ENCODE measurements at places on chromosomes 1 and 21. TPM values are rescaled to one million over a fixed set of nuclear protein-coding genes. Genes with fewer than 3 reads are reported as not detected.

The C1orf35 gene
- total RNA-seq = 23.9 TPM

The IL10RB gene
- total RNA-seq = 21.9 TPM

The HS2ST1 gene
- 28.7 TPM for total RNA-seq

The CLDN17 gene
- not detected for total RNA-seq

The DNAJC11 gene
- 65.9 TPM for total RNA-seq

- no peak for DNase-seq
These were observed 41.3 kb downstream of the FHAD1 start for GRCh38 chr1:15288173-15288926.

DNA sequence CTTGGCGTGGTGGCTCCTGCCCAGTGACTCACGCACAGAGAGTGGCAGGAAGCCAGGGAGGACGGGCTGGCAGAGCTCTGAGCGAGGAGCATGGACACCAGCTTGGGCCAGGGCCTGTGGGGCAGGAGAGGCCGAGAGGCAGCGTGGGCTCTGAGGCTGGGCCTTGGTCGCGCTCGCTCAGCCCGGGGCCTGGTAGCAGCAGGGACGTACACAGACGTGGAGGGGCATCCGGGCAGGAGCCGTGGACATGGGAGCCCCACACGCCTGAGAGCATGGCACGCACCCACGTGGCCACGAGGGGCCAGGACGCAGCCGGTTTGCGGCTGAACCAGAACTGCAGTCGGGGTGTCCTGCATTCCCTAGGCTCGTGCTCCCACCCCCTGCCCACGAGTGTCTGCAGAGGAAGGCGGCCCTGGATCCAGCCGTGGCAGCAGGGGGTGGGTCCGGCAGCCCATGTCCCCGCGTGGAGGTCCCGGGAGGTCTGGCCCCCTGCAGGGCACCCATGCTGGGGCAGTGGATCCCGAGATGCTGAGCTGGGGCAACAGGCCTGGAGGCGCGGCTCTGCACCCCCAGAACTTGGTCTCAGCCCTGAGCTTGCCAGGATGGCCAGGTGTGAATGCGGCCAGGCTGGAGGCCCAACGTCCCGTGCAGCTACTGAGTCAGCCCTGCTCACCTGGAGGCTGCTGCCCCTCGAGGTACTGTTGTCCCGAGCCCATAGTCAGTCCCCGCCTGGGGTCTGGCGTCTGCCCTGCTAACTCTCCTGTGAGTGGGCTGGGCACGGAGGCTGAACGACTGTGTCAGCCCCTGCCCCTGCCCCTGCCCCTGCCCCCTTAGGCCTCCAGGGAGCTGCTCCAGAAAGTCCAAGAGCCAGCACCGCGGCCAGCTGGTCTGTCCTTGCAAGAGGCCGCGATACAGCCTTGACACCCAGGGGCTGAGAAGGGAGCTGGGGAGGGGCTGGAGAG is 61.6 kb downstream of the SLX9 start:
- peak; percentile 76 for DNase-seq

GRCh38 chr1:121546830-121547591 is 362.2 kb downstream of the SRGAP2C start:
- DNase-seq = peak; percentile 4

DNA sequence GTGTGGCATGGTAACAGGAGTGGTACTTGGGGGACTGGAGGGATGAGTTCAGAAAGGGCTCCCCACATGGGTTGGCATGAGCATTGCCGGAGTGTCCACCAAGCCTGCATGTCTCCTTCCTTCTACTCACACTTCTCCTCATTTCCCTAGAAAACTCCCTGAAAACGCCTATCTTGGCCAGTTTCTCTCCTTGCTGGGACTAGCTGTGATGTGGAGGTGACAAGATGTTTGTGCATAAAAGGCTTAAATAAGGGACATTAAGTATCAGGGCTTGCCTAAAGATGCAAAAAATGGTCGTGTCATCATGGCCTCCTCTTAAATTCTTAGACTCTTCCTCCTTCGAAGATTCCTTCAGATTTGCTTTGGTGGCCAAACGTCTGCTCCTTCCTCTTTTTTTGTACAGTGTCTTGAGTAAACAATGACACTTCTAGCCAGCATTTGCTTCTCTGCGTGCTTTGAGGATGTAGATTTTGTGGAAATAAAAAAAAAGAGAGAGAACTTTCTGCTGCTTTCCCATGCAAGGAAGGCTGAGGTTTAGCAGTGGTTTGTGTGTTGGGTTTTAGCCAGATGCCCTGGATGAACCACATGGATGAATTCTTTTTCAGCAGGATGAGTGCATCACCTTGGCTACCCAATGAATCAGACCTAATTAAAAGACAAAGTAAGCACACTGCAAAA is 239.1 kb upstream of the IRF2BP2 start:
- DNase-seq = no peak

DNA sequence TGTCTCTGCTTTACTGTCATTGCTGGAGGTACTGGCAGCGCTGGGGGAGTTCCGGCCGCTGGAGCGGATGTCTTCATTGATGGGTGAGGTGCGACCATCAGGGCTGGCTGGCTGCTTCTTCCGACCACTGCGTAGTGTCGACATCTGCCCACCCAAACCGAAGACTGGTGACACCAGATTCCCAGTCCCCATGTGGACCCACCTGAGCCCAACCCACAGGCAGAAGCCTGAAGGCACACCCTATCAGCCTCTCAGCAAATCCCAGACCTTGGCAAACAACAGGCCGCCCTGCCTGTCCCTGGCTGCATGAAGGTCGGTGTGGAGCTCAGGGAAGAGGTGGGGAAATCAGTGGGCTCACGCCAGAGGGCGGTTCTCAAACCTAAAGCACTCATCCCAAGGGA is 44.8 kb downstream of the SLC45A1 start:
- no peak for DNase-seq

All from endothelial cell of umbilical vein (primary cell).